NCI-H1105 treated with DMSO at 0.1 percent for 48 hours (cell line): ENCODE measurements at places on chromosomes 4 and X.

- no peak for DNase-seq
Measured at GRCh38 chr4:54547299-54548097, 110.3 kb upstream of the KIT start.

DNA sequence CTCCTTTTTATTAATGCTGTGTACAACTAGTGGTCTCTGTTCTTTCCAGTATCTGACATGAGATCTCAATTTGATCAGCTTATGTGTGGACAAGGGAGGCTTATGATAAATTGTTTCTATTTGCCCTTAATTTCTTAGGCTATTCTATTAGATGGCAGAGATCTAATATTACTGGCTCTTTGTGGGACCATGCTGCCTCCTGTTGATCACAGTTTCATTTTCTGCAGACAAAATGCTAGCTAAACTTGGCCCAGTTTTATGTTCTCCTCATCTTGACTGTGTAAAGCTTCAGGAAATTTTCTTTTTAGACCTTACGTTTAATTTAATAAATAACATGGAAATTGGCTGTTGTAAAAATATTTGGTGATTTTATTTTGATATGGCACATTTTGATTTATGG is 627.1 kb upstream of the AADAT start:
- DNase-seq, result no peak

- no peak for DNase-seq
Measured at GRCh38 chr4:84894621-84895020, 71.9 kb downstream of the WDFY3 start.

- no peak for DNase-seq
Measured at GRCh38 chr4:145108128-145108527, 10.0 kb downstream of the ABCE1 start.

GRCh38 chrX:111892375-111892774 is 16.4 kb downstream of the TRPC5OS start:
- no peak for DNase-seq

GRCh38 chrX:48677516-48677915 is 6.1 kb upstream of the WAS start:
- no peak for DNase-seq

- DNase-seq, result peak; percentile 86
Measured at GRCh38 chr4:20395160-20395773, 143.6 kb downstream of the SLIT2 start.

DNA sequence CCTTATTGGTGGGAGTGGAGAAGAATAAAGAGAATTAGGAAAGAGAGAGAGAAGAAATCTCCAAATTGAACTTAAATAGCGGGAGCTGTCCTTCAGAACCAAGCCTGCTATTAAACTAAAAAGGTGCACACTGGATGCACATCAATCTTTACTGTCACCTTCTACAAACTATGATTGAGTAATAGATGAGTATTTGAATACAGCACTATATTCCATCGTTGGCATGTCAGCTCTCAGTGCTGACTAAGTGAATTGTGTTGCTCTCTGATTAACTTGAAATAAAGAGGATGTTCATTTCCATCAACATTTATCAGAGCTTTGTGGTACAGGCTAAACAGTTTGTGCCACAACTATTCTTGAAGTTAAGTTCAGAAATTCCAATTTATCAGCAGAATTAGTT is 143.7 kb upstream of the PABPC4L start:
- DNase-seq, result no peak

DNA sequence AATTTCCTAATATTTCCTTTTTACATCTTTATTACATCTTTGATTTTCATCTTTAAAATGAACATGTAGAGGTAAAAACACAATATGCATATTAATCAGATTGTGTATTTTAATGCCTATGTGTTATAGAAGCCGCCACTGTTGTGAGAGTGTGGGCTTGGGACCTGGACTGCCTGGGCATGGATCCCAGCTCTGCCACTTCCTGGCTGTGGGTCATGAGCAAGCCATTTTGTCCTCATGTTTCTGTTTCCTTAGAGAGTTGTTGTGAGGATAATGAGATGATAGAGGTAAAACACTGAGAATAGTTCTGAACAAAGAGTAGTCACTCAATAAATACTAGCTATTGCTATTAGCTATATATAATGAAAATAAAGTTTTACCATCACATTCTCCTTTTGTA is 38.4 kb upstream of the SCOC start:
- DNase-seq, result no peak

- DNase-seq, result no peak
Measured at GRCh38 chrX:40922307-40922706, 162.9 kb upstream of the USP9X start.

DNA sequence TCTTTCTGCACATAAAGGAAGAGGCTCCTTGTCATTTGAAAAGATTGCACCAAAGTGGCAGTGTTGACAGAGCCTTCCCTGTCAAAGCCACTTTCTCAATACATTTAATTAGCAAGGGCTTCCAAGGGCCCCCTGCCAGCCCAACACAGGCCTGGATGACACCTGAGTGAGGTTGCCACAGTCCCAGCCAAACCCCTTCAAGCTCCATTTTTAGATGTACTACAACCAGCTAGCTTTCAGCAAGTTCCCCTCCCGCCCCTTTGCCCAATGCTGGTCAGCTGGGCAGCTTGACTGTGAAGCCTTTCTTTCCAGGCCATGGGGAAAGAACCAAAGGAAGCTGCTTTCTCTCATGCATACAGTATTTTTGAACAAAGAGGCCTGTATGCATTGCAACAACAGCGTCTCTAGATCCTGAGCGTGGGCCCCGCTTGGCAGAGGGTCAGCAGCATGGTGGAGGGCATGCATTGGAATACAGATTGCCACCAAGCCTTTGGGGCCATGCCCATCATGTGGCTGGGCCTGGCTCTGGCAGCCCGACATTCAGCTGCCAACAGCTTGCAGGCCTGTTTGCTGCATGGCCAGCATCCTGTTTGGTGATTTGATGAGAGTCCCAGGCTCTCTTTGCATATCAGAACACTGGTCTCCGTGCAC is 261.1 kb upstream of the GATB start:
- no peak for DNase-seq

GRCh38 chr4:5693871-5694270 is 14.5 kb downstream of the EVC2 start:
- DNase-seq, result no peak
